ENCODE measurements at places on chromosomes 4 and X.

GRCh38 chrX:118355225-118355920 lies 9.5 kb downstream of the WDR44 start:
- no peak for DNase-seq

DNA sequence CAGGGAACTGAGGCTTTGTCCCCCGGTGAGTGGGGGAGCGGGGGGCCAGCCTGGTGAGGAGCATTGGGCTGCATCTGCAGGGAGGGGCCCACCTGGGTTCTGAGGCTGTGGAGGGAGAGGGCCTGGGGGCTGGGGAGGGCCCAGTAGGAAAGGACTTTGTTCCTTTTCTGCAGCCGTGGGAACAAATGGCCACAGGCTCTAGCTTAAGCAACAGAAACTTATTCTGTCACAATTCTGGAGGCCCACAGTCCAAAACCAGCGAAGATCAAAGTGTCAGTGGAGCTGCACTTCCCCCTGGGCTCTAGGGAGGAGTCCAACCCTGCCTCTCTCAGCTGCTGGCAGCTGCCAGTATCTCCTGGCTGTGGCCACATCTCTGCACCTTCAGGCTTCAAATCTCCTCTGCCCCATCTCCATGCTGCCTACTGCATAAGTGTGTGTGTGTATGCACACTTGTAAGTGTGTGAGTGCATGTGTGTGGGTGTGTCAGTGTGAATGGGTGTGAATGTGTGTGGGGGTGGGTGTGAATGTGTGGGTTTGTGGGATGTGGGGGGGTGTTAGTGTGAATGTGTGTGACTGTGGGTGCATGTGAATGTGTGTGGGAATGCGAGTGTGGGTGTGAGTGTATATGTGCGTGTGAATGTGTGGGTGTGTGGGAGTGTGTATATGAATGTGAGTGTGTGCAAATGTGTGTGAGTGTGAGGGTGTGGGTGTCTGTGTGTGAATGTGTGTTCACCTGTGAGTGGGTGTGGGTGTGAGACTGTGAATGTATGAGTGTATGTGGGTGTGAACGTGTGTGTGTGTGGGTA lies 204.5 kb upstream of the PSAPL1 start:
- no peak for DNase-seq

- no peak for DNase-seq
These were observed 37.2 kb downstream of the TBC1D9 start for GRCh38 chr4:140719022-140719421.

- DNase-seq = no peak
These were observed 222.8 kb downstream of the FRMPD4 start for GRCh38 chrX:12360986-12361598.

DNA sequence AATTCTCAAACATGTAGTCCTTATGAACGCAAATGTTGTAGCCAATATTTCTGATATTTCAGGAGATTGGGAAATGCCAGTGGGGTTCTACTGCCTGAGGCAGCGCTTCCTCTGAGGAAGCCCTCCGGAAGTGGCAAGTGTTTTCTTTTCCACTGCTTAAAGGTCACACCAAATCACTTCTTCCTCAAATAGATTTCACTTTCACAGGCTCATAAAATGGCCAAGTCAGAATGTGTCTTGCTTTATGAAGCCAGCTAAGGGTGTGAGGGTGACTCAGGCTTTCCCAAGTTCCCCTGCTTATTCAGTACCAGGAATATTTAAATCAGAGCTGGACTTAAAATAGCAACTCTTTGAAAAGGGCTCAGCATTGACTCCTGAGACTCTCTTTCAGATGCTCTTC lies 514.2 kb upstream of the DIPK2B start:
- DNase-seq = no peak

- no peak for DNase-seq
These were observed 1.2 kb downstream of the GPM6B start for GRCh38 chrX:13815664-13816063.

- peak; percentile 60 for DNase-seq
These were observed 55.0 kb downstream of the FAM53A start for GRCh38 chr4:1628892-1629698.

- DNase-seq = no peak
These were observed 2.1 kb upstream of the ZMYM3 start for GRCh38 chrX:71256051-71256450.

- no peak for DNase-seq
These were observed 47.9 kb downstream of the CXCL1 start for GRCh38 chr4:73917081-73917501.

DNA sequence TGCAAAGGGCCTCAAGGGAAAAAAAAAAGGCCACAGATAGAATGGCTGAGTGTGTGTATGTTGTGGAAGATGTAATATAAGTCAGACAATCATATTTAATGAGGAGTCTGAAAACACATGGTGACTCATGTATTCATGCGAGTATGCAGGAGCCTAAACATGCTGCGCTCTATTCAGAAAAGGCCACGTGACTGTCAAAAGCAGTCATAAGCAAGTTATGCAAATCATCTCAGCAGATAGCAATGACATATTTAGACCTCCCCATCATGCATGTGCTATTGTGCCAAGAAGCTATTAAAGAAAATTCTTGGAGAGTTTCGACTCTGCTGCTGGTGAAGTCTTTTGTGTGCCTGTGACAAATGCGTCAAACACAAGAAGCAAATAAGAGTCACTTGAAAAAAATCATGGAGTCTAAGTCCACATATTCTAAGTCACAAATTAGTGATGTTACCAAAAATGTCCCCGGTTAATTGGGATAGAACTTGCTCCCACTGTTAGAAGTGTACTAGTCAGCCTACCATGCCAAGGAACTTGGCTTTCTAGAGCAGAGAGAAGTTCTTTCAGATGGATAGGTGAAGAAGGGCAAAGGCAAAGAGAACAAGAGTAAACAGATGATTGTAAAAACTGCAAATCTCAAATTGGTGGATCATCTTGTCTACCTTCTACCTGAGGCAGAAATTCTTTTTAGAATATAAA lies 5.0 kb downstream of the LNX1 start:
- no peak for DNase-seq

DNA sequence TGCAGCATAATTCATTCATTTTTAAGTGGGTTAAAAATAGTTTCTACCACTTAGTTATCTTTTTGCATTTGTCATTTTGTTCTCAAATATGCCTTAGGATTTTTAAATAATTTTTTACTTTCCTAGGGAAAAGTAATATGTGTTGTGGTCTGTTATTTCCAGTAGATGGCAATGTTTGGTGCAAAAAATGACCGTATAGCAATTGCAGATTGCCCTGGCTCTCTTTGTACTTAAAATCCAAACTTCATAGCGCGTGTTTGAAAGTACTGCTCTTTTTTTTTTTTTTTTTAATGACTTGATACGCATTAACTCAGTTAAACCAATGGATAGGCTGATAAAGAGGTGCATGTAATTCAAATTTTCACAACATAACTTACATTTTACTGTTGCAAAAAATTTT lies 74.4 kb upstream of the RBMX start:
- peak; percentile 36 for DNase-seq

GRCh38 chrX:71510161-71510560 lies 22.7 kb upstream of the OGT start:
- DNase-seq = no peak

DNA sequence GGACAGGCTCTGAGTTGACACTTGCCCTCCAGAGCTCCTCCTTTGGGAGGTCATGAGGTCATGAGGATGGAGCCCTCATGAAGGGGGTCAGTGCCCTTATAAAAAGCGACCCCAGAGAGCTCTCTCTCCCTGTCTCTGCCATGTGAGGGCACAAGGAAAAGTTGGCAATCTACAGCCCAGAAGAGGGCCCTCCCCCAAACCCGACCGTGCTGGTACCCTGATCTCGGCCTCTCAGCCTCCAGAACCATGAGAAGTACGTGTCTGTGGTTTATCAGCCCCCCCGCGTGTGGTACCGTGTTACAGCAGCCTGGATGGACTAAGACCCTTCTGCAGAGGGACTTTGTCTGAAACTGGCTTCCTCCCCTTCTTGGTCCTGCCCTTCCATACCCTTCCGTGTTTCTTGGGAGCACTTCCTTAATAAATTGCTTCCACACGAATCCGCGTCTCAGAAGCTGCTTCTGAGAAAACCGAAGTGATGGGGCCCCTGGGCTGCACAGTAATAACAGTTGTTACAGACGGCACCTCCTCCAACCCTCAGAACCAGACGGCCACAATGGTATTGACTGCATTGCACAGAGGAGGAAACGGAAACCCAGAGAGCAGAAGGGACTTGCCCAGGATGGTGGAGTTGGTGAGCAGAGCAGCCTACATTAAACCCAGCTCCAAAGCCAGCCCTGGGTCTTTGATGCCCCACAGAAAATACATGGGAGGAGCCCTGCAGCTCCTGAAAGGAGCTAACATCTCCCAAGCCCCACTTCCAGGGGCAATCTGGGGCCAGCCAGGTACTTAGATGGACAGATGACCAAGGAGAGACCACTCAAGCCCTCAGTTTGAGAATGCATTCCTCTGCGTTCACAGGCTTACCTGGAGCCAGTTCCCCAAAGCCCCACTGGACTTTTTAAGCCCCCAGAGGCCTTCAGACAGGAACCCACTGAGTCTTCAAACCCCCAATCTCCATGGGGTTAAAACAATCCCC lies 242.7 kb downstream of the BCOR start:
- no peak for DNase-seq

- DNase-seq = no peak
These were observed 28.9 kb downstream of the ZFX start for GRCh38 chrX:24178441-24178840.

- DNase-seq = no peak
These were observed 119.6 kb upstream of the LDB2 start for GRCh38 chr4:17018013-17018412.

GRCh38 chr4:184347251-184348239 lies 126.8 kb downstream of the IRF2 start:
- peak; percentile 8 for DNase-seq

DNA sequence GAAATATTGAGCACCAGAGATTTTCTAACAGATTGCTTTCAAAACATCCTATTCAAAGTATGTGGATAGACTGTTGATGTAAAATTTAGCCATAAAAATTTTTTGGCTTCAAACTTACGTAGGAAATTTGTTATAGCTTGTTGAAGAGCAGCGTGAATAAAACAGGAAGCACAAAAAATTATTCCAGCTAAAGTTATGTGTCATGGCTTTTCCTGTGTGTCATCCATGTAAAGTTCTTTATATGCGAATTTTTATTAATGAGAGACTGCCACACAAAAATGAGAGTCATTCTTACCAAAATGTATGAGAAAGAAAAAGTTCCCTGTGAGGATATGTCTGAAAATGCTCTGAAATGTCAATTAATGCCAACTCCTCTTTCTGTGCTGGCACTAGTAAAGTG lies 19.5 kb downstream of the EPGN start:
- DNase-seq = no peak

DNA sequence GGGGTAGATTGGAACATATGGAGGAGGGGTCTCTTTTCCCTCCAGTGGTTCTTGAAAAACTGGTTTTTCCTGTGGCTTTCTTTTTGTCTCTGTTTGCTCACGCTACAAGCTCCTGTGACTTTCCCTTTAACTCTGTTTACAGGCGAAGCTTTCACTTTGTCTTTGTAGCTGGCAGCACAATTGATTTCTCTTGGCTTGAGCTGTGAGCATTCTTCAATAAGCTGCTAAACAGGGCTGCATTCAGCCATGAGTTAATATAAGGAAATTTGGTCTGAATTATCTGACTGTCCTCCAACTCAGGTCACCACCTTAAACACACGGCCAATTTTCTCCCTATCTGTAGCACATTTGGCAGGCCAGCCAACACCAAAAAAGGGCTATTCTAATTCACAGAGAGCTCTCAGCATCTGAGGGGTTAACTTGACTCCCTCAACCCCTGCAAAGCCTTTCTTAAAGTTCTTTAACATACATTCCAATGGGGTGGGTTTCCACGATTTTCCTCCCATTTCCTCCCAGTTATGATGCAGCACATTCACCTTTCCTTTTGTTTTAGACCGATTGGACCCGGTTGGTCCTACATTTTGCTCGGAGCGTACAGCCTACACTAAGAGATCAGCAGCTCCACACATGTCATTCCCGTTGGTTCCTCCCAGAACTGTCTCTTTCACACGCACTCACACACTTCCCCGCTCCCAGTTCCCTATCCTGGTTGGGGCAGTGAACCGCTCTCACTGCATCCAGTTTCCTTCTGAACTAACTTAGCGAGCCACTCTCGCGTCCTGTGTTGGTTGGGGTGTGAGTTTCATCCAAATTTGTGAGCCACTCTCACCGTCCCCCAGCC lies 45.4 kb downstream of the UGT2A3 start:
- no peak for DNase-seq

DNA sequence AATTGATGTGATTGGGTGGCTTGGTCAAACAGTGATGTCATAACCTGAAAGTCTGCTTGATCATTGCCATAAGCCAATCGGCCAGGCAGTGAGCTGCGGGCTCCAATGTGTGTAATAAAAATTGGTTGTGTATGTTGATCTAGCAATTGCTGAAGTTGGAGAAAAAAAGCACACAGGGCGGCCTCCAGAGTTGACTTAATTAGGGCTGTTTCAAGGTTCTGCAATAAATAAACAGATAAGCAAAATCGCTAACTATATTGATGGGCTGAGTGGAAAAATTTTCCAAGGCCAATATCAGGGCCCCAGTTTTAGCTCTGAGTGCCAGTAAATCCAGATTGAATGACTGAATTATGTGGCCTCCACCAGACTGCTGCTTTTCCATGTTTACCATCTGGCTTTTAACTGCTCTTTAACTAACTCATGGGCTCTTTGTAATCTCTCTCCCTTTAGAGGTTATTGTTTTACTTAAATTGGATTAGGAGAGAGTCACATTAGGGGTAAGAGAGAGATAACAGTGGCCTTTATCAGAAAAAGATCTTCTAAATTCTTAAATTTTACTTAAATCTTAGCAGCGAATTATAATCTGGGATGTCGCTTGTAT lies 160.6 kb upstream of the WDFY3 start:
- DNase-seq = no peak

DNA sequence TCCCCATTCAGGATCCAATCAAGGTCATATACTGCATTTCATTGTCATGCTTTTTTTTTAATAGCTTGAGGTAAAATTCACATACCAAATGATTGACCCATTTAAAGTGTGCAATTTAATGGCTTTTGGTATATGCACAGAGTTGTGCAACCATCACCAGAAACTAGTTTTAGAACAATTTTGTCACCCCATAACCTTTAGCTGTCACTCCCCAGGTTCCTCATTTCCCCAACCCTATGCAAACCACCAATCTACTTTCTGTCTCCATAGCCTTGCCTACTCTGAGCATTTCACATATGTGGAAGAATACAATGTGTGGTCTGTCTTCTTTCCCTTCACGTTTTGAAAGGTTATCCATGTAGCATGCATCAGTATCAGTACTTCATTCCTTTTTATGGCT lies 1.4 kb upstream of the SMAD1 start:
- DNase-seq = no peak

DNA sequence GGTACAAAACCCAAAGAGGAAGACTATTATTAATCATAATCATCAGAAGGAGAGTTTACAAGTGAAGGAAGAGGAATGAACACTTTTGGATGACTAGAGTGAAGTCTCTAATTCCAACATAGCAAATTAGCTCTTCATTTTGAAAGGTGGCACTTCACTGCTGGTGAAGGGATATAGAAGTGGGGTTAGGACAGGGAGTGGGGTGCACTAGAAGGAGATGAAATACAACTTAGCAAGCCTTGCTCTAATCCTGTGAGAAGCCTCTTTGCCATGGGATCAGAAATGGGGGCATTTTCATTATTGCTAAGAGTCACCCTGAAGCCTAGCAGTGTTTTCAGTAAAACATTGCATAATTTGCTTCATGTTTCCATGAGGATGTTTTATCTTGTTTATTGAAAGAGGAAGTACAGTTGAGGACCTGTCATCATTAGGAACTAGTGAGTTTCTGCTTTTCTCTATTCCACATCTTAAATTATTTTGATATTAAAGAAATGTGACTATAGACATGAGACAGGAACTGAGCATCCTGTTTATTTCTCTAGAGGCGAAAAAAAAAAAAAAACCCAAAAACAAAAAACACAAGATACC lies 9.3 kb upstream of the GRPR start:
- no peak for DNase-seq

- no peak for DNase-seq
These were observed 10.7 kb downstream of the SGMS2 start for GRCh38 chr4:107835406-107835805.

Measured in hematopoietic multipotent progenitor cell treated with erythropoietin and hydrocortisone succinate and interleukin-3 and kit ligand, for 8 days (in vitro differentiated cells).